DMS79 treated with DMSO at 0.1 percent for 48 hours (cell line): ENCODE measurements at places on chromosomes 3 and 15.

DNA sequence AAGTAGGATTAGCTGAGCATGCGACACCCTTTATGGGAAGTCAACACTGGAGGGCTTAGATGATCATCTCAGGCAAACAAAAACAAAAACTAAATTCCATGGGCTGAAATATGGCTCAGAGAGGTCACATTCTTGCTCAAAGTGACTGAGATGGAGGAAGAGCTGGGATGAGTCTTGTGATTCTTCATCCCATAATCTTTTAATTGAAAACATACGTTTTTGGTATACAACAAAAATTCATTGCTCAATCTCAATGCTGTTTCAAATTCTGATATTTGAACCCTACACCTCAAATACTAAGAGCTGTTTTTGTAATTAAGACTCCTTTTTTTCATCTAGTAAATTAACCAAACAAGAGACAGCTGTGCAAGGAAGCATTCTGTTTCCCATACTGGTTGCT, 257.0 kb downstream of the NR1D2 start:
- DNase-seq, result no peak

DNA sequence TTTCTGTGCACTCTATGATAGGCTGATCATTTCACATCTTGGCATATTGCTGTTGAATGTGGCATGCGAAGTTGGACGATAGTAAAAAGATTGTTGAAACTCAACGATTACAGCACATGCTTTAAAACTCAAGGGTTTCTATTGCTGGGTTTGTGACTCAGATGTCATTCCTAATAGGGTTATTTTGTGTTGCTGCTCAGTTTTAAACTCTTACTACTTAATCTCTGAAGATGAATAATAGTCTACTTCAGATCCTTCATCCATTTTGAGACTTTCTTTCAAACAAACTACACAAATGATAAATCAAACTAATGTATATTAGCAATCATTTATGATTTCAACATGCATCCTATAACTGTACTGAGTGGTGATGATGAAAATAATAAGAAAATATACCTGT, 71.3 kb upstream of the MBNL1 start:
- DNase-seq, result no peak

DNA sequence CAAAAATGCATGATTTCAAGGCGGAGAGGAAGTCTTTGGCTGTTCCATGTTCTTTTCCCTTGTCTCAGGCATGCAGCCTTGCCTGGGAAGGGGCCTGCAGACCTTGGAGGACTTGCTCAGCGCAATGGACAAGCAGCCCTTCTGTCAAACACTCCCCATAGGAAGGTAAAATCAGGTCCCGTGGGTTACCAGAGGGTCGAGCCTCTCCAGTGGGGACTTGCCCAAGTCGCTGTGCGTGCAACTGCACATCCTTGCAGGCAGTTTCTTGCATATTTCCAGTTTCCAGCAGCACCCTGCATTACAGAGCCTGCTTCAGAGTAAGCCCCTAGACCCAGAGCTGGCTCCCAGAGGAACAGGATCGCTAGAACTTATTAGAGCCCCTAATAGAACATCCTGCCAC, 75.5 kb upstream of the KLF13 start:
- no peak for DNase-seq

DNA sequence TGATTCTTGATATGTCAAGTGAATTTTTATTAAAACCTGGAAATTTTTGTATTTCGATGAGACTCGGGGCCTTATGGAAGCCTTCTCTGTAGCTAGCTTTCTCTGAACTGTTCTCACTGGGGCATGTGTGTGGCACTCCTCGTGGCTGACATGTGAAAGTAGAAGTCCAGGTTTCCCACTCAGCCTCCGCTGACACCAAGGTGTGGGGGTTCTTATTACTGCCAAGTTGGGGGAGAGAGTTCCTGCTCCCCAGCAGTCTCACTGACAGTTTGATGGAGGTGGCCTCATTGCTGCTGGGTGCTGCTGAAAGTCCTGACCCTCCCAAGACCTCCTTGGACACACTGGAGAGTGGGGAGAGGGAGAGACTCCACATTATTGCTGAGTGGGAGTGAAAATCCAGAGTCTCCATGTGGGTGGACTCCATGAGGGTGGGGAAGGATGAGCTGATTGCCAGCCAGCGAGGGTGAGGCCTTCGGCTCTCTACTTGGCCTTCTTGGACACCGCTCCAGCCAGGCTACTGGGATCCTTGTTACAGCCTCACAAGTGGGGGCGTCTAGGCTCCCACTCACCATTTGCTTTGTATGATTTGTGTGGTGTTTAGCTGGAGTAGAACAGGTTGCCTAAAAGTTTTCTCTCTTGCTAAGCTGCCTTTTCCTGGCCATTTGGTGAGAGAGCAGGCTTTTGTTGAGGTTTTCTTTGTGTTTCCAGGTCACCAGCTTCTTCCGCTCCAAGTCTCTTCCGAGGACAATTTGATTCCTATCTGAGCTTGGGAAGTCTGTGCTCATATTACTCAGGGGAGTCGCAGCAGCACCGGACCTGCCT, 64.1 kb downstream of the LSM3 start:
- DNase-seq, result no peak

DNA sequence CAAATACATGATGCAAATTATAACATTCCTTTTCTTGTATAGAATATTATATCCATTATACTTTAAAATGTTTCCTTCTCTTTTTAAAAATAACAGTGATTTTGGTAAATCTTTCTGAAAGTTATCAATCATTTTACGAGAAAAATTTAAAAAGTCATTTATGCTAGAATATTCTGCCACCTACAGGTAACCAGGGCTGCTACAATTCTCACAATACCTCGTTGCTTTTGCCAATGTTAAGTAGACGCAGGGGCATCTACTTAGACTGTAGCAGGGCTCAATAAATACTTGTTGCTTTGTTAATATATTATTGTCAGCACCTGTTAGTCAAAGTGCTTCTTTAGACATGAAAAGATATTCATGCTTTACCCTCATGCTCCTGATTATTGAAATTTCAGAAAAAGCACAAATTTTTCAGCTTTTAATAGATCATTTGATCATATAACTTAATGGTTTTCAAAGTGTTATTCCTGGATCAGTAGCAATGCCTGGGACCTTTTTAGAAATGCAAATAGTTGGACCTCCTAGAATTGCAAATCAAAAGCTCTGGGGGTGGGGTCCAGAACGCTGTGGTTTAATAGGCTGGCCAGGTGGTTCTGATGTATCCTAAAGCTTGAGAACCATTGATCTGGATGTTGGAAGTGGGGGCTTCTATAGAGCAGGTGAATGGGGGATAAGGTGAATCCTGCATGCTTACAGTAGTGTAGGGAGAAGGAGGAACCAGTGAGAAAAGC, 223.6 kb upstream of the PDZRN3 start:
- DNase-seq, result no peak

GRCh38 chr3:55596212-55596611, 109.1 kb upstream of the WNT5A start:
- DNase-seq, result no peak
